Kasumi-1 (cell line): ENCODE measurements at places on chromosomes 13 and 19.

- peak; percentile 23 for DNase-seq
Measured at GRCh38 chr13:31909864-31910551, 121.6 kb upstream of the FRY start.

DNA sequence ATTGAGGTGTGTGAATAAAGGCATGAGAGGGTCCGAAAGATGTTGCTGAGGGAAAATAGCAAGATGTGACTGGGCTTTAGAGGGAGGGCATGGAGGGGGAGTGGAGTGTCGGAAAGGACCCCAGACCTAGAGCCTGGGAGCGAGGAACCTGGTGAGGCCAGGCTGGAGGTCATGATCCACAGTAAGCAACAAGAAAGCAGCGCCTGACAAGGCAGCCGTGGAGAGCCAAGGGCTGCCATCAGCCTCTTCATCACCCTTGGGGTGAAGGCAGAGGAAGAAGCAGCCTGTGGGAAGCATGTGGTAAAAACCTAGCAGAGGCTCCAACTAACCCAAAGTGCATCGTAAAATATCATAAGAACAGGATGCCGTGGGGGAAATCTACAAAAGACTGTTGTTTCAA, 162.8 kb upstream of the SOX1 start:
- no peak for DNase-seq

DNA sequence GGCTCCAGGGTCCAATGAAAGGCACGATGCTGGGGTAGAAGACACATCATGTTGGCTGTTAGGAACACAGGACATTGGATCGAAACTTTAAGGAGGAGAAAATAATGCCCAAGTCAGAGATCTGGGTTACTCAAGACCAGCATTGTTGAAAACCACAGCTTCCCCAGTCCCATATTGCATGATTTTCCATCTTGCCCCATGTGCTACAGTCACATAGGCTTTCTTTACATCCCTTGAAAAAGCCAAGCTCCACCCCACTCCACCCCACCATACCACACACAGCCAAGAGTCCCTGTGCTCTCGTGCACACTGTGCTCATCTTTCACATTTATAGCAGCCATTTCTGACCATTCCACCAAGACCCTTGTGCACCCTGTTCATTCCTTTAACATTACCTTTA, 636.2 kb downstream of the DIAPH3 start:
- peak; percentile 3 for DNase-seq

GRCh38 chr19:6223461-6224307, 56.1 kb downstream of the MLLT1 start:
- DNase-seq = no peak

- no peak for DNase-seq
Measured at GRCh38 chr13:96994017-96994857, at the start of gene OXGR1. OXGR1 (minus strand) TSS chr13:96994476; CDS start chr13:96987759, 6,717 bp downstream.

DNA sequence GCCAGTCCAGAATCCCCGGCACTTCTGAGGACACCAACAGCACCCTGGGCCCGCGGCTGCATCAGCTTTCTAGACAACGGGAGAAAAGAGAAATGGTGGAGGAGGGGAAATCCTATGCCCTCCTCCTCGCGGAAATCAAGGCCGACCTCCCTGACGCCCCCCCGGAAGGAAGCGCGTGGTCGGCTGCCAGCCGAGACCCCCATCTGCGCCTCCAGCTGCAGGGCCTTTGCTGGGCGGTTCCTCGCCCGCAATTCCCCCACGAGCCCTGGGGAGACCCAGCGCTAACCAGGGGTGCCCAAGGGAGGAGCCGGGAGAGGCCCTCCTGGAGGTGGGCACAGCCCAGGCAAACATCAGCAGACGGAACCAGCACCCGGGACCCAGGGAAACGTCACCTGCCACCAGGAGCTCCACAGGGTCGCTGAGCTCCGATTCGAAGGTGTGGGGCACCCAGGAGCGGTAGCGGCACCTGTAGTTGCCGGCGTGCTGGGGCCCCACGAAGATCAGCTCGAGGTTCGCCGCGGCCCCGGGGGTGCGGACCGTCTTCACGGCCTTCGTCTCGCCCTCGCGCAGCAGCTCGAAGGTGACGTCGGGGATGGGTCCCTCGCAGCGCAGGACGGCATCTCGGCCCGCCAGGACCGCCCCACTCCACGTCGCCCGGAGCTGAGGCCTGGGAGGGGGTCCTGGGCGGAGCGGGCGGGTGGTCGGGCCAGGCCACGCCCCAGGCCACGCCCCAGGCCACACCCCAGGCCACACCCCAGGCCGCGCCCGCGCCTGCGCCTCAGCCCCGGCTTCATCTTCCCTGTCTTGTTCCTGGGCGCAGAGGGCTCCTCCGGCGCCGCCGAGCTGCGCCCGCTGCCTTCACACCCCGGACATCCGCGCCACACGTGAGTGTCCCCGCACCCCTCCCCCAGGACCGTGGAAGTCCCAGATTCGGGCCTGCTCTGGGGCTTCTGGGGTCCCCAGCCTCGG, 6.0 kb downstream of the A1BG start:
- peak; percentile 65 for DNase-seq

DNA sequence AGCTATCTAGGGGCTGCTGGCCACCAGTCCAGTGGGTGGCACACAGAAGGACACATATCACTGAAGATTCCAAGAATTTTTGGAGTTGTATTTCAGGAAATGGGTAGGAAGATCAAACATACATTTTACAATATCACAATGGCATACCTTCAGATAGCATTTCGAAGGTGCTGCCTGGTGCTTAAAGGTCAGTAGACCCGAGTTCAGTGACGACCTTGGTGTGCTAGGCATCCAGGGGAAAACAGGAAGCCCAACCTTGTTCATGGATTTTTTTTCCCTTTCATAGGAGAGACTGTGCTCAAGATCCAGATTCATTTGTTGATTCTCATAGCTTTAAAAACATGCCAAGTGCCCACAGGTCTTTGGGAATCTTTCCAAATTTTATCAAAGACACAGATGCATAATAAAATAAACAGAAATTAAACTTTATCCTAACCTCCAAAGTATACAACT, 51.0 kb upstream of the RCBTB2 start:
- DNase-seq = no peak

GRCh38 chr19:604355-604754, 14.7 kb downstream of the HCN2 start:
- no peak for DNase-seq

DNA sequence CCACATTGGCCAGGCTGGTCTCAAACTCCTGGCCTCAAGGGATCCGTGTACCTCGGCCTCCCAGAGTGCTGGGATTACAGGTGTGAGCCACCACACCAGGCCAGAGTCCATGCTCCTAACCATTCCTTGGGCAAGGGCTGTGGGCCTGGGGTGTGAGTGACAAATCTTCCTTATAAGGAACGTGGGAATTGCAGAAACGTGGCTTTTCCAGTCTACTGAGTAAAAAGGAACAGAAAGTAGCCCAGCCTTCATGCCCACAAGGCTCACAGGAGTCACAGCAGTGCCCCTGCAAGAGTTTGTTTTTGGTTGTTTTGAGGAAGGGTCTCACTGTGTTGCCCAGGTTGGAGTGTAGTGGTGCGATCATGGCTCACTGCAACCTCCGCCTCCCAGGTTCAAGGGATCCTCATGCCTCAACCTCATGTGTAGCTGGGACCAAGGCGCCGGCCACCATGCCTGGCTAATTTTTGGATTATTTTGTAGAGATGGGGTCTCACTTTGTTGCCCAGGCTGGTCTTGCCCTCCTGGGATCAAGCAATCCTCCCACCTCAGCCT, 5.1 kb downstream of the MYPOP start:
- no peak for DNase-seq

GRCh38 chr19:46954502-46954992, 65.1 kb upstream of the NPAS1 start:
- no peak for DNase-seq

- DNase-seq = peak; percentile 67
Measured at GRCh38 chr19:35458731-35459391, 10.8 kb downstream of the FFAR2 start.

DNA sequence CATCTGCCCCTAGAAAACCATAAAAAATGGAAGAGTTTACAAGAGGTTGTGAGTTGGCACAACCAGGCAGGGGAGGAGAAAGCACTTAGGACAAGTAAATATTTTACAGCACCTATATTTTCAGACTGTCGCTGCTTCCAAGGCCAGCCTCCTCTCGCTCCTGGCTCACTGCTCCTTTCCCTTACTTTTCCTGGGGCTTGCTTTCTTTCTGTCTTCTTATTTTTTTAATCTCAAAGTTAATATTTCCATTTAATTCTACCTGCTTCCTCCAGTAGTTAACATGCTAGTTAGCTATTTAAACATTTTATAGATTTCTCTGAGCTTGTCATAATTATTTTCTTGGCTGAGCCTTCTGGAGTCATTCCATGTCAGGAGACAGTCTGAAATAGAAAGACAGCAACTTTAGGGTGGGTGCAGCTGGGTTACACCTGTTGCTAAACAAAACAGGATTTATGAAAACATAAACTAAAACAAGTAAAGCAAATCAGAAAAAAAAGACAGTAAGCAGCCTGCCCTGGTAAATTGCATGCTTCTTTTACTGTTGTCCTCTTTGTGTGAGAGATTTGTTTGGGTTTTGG, 330.1 kb downstream of the DLEU7 start:
- no peak for DNase-seq

GRCh38 chr19:31233295-31233800, 115.9 kb downstream of the TSHZ3 start:
- no peak for DNase-seq

DNA sequence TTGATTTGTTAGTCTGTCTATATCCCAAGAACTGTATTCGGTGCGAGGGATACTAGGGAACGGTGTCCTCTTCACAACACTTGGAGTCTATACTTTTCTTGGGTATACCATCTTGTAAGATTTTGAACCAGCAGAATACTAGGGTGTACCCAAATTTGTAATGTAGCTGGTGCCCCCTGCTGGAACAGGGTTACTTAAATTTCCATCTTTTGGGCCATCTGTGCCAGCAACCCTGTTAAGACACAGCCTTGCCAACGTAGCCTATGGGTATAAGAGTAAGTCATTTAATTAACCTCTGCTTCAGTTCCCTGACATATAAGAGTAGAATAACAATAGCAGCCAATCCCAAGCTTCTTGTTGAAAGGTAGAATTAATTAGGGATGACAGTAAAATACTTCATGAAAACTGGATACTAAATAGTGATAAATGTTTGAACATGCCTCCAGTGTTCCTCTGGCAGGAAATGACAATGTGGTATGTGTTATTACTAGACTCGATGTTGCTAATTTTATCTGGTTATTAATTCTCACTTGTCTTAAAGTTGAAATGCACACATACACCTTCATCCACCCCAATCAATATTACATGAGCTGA, 607.6 kb downstream of the FGF9 start:
- peak; percentile 45 for DNase-seq

DNA sequence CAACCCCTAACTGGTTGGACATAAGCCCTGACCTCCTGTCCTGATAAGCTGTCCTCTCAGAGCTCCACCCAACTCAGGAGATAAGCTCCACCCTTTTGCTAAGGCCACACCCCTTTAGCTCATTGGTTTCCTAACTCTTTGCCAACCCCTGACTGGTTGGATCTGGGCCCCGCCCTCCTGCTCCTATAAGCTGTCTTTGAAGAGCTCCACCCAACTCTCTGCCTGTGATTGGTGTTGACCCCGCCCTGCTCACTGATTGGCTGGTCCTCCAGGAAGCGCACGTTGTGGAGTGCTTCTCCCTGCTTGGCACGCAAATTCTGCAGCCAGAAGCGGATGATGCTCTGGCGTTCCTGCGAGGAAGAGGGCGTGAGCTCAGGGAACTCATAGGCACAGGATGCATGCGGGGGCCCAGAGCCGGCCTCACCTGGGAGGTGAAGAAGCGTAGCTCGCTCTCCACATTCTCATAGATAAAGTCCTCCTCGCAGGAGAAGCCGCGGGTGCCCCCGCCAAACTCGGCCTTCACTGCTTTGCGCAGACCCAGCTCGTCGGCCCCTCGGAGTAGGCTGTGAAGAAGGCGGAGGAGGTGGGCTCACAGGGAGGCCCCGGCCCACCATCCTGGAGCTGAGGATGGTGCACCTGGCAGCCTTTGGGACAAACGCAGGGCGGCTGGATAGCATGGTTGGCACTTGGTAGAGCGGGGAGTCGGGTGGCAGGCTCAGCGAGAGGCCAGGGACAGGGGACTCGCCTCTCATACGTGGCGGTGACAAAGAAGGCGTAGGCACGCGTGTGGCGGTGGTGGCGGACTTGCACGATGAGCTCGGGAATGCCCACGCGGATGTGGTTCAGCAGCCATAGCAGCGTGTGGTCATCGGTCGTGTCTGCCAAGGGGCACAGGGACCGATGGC, 1.7 kb downstream of the ANO8 start:
- no peak for DNase-seq
